ENCODE measurements at places on chromosomes 1 and 21. TPM values are rescaled to one million over a fixed set of nuclear protein-coding genes. Genes with fewer than 3 reads are reported as not detected.

ST6GALNAC3 gene
- 4.6 TPM for total RNA-seq

CACNA1E gene
- total RNA-seq, result 1.3 TPM

DNA sequence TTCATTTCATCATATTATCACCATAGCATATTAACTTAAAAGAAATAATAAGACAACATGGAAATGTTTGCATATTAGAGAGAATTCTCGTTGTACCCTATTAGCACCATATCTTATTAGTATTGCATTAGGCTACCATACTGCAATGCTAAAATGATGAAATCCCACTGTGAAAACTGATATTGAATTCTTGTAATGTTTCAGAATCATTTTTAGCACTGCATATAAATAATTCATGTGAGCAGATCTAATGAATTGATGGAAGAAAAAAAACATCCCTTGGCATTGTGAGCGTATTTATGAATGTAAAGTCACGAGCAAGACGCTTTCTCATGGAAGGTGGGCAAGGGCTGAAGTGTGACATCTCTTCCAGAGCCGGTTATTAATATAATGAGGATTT, 257.1 kb upstream of the PTBP2 start:
- no peak for DNase-seq

- no peak for DNase-seq
Observed at GRCh38 chr1:169779970-169780369, 14.7 kb downstream of the METTL18 start.

- DNase-seq, result no peak
Observed at GRCh38 chr1:33616780-33617179, 144.3 kb downstream of the ZSCAN20 start.

GRCh38 chr1:47996406-47997226, 569 bp downstream of the TRABD2B start:
- peak; percentile 44 for DNase-seq

- DNase-seq, result no peak
Observed at GRCh38 chr1:168202941-168203654, 22.7 kb upstream of the SFT2D2 start.

HES3 gene
- total RNA-seq, result not detected

- no peak for DNase-seq
Observed at GRCh38 chr1:232009741-232010140, 383.2 kb downstream of the DISC1 start.

DNA sequence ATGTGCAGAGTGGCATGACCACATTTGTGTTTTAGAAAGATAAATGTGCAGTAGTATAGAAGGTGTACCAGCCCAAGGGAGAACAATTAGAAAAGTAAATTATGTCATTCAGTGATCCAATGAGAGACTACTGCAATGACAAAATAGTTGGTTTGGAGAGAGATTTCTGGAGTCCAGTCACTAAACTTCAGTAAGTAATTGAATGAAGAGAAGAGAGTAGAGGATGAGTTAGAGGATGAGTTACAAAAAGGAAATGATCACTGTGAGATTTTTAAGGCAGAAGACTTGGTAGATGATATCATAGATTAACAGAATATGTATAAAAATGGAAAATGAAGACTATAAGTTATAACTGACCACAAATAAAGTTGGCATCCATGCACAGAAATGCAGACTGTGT, 8.4 kb downstream of the CR2 start:
- no peak for DNase-seq

BRDT gene
- not detected for total RNA-seq

CD2 gene
- 3.5 TPM for total RNA-seq

DNA sequence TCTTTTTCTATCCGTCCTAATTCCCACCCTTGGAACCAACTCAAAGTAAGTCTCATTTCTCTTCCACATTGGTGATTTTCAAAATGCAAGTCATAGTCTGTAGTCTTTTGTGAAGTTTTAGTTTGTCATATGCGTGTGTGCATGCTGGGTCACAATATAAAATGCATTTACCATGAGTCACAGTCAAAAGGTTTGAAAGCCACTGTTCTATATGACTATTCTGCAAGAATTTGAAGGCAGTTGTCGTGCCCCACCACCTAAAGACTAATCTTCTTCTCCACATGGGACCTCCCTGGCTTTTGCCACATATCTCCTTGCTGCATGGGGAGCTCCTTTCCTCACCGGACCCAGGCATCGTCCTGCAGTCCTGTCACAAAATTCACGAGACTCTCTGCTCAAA, 1.6 kb downstream of the STPG1 start:
- DNase-seq, result no peak

DNA sequence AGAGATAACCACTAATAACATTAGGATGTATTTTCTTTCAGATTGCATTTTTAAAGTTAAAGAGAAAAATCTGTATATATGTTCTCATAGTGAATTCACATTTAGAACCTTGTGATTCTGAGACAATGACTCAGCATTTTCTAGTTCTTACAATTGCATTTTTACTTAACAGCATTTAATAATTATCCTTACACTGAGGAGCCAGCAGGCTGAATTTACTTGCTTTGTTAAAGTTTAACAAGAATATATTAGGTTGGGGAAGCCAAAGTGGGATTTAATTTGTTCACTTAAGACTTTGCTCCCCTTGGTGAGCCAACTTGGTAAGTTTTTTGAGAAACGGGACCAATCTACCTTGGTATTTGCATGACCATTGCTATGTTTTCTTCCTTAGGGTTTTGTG, 4.5 kb downstream of the PATJ start:
- DNase-seq, result no peak

DNA sequence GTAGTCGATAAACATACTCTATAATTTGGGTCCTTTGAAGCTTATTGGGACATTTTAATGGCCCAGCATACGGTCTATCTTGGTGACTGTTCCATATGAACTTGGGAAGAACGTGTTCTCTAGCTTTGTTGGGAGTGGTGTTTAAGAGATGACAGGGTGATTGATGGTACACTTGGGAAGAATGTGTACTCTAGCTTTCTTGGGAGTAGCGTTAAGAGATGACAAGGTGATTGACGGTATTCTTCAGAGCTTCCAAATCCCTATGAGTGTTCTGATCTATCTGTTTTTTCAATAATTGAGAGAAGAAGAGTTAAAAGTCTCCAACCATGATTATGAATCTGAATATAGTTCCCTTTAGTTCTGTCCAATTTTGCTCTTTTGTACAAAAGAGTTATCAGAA, 9.4 kb downstream of the NPHP4 start:
- DNase-seq, result no peak

- DNase-seq, result no peak
Observed at GRCh38 chr21:31803039-31804007, 69.5 kb upstream of the HUNK start.

PIGR gene
- total RNA-seq, result 0.16 TPM

FAM163A gene
- 0.27 TPM for total RNA-seq

GRCh38 chr1:51172811-51173210, 63.3 kb upstream of the RNF11 start:
- DNase-seq, result no peak

DNA sequence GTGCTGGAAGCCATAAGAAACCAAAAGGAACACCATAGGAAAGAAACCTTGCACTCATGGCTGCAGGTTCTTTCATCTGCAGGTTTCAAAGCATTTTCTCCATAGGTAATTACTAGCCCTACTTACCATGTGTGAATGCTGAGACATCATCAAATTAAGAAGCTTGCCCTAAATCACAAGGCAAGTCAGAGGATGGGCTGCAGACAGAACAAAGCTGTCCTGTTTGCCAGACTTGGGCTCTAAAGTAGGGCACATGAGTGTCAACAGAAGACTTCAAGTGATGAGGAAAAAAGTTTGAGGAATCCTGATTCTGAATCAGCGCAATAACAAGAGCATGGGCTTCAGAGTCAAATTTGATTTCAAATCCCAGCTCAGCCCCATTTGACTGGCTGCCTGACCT, 5.8 kb upstream of the EPS15 start:
- no peak for DNase-seq

GRCh38 chr1:64623750-64624191, 121.1 kb upstream of the RAVER2 start:
- no peak for DNase-seq

DNA sequence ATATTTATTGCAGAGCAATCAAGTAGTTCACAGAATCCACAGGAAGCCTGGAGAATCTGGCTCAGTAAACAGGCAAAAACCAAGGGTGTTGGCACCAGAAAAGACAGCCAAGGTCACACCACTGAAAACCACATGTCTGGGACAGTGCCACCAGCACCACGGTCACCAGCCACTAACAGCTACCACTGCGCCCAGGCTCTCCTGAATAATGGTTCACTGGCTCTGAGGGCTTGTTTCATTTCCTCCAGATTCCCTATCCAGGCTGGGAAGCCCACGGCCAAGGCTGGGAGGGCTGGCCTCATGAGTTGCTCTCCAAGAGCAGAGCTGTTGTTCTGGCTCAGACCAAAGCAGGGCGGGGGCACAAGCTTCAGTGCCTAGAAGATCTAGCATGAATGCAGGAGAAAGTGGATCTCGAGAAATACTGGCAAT, 54.5 kb upstream of the PTGFRN start:
- DNase-seq, result peak; percentile 69

DNA sequence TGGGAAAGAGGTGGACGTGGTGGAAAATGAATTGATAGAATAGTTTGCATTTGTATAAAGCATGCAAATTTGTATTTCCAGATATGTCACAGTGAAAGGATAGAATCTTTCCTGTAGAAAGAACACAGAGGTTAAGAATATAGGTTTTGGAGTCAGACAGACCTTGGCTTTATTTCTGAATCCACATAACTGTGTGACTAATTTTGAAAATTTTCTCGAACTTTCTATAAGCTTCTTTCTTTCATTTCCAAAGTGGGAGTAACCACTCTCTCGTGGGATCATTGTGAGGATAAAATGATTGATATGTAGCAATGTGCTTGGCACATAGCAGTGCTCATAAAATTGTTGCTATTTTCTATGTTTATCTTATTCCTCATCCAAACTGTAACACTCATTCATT, 108.8 kb downstream of the DISC1 start:
- no peak for DNase-seq

GRCh38 chr1:1758692-1759455, 19.4 kb downstream of the NADK start:
- DNase-seq, result peak; percentile 16

NBPF4 gene
- not detected for total RNA-seq

PTGER3 gene
- 22.6 TPM for total RNA-seq

DNA sequence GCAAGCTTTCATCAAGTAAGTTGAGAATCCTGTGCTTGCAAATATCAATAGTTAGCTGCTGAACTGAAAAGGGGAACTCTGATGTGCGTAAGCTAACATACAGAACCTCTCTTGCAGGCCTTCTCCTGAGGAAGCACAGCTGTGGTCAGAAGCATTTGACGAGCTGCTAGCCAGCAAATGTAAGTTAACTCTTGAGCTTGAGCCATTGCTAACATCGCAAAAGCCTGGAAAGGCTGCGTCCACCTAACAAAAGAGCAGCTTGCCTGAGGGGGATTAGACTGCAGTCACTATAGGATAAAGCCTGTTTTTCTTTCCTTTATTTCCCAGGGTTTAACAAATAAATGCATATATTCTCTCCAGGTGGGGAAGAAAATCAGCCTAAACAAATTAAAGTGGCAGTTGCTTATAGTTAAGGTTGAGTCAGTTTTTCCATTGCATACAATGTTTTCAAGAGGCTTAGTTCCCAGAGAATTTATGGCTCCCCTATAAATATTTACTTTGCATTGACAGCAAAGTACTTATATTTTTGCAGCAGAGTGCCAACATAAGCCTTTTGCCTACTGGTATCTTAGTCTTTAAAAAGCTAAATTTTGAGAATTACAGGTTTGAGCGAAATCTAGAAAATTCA, 1.5 kb downstream of the RGS2 start:
- DNase-seq, result peak; percentile 27

DNA sequence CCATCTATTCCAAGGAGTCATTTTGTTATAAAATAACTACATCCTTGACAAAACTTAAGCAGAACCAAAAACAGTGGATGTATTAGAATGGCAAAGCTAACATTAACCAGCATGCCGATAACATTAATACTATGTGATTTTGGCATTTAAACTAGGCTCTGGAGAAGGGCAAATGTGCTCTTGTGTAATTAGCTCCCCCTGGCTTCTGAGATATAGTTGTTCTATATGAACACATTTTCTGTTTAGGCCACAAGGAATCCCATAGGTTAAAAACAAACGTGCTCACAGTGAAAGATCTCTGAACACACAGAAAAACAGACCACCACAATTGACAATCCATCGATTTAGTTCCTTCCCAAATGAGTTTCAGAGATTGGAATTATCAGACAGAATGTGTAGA, 57.4 kb upstream of the TARS2 start:
- no peak for DNase-seq

OR2G6 gene
- 0.03 TPM for total RNA-seq

- DNase-seq, result no peak
Observed at GRCh38 chr1:74205266-74205665, 7.2 kb downstream of the FPGT start.

UTS2 gene
- total RNA-seq, result not detected

DNA sequence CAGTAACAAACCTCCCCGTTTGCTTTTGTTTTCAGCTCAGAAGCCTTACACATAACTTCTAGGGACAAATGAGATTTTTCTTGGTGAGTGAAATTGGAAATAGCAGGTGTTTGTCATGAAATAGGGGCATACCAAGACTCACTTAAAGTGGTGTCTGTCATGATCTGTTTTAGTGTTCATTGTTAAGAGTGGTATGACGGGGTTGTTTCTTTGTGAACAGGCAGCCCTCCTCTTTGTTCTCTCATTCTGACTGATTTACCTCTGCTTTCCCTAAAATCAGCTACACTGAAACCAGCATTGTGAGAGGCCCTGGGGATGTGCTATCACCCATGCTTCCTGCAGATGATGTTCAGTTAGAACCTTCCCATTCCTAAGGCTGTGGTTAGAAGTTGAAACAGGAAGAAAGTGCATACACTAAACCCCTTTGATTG, 2.5 kb upstream of the ERO1B start:
- no peak for DNase-seq

NVL gene
- 10.7 TPM for total RNA-seq

ODF2L gene
- 13.0 TPM for total RNA-seq

DNA sequence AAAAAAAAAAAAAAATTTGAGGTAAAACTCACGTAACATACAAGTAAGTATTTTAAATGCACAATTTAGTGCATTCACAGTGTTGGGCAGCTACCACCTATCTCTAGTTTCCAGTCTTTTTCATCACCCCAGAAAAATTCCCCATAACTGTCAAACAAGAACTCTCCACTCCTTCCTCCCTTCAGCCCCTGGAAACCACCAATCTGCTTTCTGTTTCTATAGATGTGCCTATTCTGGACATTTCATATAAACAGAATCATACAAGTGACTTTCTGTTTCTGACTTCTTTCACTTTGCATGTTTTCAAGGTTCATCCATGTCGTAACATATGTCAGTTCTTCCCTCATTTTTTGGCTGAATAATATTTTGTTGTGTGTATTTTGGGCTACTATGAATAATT, 24.9 kb upstream of the ETS2 start:
- no peak for DNase-seq

DNA sequence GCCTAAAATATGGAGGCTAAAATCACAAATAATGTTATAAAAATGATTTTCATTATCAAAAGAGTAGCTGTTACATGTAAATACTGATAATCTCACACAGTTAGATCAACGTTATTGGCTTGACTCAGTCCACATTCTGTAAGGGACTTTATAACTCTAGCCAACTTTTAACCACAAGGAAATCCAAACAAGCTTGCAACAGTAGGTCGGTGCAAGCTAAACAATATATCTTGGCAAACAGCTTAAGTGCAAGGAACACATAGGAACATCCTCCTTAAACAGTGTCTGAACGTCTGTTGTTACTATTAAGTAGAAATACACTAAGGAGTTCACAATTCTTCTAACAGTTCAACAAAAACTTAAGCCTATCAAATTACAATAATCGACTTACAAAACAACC, 126.7 kb downstream of the EIF4G3 start:
- no peak for DNase-seq

GRCh38 chr1:175400766-175401165, 208.2 kb upstream of the KIAA0040 start:
- DNase-seq, result no peak

Data from left cardiac atrium (tissue), 4 donors.